ENCODE measurements at places on chromosomes 5 and 9.

DNA sequence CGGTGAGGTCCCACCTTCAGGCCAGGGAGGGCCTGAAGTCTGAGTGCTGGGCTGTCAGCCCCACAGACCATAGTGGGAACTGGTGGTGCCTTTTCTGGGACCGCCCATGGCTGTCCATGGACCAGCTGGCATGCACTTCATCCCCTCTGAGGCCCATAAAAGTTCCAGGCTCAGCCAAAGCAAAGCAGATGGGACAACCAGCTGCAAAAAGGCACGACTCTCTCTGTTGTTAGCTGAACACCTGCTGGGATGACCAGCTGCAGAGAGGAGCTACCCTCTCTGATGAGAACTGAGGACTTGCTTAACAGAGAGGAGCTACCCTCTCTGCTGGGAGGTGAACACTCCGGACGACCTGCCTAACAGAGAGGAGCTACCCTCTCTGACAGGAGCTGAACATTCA is 844.3 kb upstream of the DMAC1 start:
- no peak for DNase-seq

GRCh38 chr9:135907006-135907430 is 328 bp downstream of the CAMSAP1 start:
- DNase-seq = peak; percentile 55

- no peak for DNase-seq
Measured at GRCh38 chr5:153630546-153630945, 140.1 kb downstream of the GRIA1 start.

DNA sequence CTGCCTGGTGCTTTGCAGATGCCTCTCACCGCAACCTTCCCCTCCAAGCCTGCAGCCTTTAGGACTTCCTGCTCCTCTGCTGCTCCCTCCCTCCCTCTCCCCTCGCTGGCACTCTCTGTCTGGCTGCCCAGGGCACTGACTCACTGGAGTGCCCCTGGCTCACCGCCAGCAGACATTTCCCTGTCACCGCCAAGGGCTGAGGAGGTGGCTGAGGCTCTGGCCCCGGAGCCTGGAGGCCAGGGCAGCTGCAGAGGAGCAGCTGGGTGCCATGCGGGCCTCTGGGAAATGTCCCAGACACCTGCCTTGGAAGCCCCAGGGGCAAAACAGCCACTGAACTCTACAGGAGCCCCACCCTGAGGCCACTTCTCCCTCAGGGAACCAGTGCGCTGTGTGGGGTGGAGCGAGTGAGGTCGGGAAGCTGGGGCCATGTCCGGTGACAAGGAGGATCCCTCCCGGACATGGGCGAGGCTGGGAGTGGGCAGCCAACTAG is 53.4 kb downstream of the TENT4A start:
- no peak for DNase-seq

DNA sequence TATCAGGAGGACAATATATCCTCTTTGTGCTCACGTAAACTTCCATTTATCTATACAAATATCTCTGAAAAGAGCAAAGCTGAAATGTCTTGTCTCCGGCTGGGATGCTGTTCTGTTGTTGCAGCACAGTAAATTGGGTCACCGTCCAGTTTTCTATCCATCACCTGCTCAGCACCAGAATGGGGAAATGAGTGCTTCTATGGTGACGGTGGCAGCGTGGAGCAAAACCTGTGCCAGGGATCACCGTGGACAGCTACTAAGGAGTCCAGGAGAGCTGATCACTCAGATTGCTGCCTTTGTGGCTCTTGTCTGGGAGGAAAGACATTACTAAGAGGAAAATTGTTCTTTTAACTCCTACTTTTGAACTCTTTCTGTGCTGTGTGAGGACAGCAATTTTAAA is 531.6 kb downstream of the PSAT1 start:
- no peak for DNase-seq

- no peak for DNase-seq
Measured at GRCh38 chr5:148970876-148971275, 92.0 kb downstream of the SH3TC2 start.

DNA sequence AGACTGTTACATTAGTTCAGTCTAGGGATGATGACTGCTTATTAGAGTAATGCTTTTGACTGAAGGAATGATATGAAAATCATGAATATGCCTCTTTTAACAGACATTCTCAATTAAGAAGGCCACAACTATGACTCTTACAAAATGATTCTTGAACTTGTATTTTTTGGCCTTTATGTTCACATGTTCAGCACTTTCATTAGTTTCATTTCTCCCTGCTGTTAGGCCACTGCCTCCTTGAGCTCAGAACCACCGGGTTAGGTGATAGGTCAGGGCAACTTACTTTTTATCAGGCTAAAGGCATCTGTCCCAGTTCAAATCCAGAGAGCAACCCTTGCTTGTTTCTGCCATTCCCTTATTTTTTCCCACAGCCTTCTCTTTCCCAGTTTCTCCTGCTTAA is 235.2 kb upstream of the ELL2 start:
- DNase-seq = no peak

- DNase-seq = no peak
Measured at GRCh38 chr9:121751686-121752445, 100.4 kb downstream of the DAB2IP start.

GRCh38 chr9:137971477-137972138 is 94.0 kb downstream of the CACNA1B start:
- DNase-seq = no peak

DNA sequence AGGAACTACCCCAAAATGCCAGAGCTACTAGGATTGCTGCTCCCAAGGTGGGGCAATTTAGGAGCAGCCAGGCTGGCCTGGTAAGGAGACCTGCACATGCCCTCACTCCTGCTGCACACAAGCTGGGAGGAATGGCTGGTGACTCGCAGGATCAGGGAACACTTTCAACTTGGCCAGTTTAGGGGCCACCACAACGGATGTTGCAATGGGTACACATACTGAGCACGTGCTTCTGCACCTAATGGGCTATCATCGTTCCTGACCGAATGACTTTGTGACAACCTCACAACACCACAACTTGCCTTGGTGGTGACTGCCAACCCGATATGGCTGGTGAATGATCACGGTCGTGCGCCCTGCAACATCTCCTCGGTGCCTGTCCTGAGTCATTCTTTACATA is 172.0 kb downstream of the ROR2 start:
- DNase-seq = no peak

DNA sequence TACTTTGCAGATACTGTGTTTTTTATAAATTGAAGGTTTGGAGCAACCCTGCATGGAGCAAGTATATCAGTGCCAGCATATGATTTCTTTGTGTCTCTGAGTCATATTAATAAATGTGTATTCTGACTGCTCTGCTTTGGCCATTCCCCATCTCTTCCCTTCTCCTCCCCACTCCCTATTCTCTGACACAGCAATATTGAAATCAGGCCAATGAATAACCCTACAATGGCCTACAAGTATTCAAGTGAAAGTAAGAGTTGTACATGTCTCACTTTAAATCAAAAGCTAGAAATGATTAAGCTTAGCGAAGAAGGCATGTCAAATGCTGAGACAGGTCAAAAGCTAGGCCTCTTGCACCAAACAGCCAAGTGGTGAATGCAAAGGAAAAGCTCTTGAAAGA is 82.2 kb upstream of the TLX3 start:
- no peak for DNase-seq

DNA sequence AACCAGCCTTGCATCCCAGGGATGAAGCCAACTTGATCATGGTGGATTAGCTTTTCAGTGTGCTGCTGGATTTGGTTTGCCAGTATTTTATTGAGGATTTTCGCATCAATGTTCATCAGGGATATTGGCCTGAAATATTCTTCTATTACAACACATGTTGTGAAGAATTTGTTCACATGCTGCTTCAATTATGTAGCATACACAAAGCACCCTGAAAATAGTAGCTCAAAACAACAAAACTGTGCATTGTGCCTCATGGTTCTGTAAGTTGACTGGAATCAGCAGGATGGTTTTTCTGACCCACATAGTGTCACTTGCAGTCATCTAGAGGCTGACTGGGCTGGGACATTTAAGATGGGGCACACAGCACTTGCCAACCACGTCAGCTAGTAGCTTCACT is 193.9 kb downstream of the SYK start:
- no peak for DNase-seq

- no peak for DNase-seq
Measured at GRCh38 chr5:6701491-6701890, 11.7 kb upstream of the TENT4A start.

DNA sequence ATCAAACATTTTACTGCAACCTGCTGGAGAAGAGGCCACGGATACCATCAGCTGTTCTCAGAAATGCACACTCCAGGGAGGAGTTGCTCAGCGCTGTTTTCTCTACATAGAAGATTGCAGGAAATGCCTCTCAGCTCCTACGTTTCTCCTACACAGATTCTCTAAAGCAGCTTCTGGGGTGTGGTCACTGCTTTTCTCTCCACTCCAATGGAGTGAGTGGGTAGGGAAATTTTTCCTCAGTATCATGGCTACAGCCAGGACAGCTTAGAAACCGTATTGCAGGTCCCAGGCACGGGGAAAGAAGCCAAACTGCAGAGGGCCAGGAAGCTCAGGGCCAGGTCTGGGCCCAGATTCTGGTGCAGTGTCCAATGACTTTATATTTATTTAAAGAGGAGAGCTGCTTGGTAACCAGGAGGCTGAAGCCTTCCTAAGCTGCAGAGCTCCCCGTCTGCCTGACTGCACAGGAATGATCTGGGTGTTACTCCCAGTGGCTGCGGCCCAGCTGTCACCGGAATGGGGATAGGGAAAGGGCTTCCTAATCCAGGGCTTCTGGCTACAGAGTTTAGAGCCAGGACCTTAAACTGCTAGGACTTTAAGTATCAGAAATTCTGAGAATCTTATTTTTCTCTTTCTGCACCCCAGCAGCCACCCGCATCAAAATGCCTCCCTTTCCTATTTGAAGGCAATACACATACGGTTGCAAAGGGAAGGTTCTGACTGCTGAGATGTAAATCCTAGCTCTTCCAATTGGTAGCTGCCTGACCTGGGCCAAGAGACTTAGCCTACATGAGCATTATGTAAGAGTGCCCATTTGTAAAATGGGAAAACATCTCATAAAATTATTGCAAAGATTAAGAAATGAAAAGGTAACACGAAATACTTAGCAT is 1.4 kb upstream of the SPTAN1 start:
- no peak for DNase-seq

DNA sequence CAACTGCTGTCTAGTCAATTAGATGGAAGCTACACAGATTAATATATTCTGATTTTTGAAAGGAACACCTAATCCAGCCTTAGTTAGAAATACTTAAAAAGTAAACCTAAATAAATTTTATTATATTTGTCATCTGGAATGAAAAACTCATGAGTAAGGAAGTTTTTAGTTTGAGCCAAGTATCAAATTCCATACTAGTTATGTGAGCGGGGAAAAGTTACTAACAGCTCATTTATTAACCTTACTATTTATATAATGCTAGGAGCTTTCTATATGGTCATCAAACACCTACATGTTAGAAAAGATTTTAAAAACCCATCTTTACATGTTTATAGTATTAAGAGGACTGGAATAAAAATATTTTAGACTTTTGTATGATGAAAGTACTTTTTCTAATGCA is 41.6 kb upstream of the POU5F2 start:
- no peak for DNase-seq

GRCh38 chr9:135830496-135830895 is 76.8 kb downstream of the CAMSAP1 start:
- DNase-seq = no peak

DNA sequence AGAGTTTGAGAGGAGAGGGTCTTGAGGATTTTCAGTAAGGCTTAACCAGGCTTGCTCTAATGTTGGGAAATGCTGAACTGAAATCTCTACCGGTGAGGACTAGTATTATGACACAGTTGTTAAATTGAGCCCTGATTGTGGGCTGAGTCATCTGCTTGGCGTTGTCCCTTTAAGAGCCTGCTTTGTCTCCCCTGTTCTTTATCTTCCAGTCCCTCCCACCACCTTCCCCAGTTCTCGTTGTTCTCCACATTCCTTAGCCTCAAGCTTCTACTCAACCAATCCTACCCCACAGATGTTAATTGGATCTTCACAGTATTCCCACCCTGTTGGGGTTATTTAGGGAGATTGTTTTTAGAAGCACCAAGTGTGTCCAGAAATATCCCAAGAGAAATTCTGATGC is 57.6 kb downstream of the ANKRD55 start:
- no peak for DNase-seq

DNA sequence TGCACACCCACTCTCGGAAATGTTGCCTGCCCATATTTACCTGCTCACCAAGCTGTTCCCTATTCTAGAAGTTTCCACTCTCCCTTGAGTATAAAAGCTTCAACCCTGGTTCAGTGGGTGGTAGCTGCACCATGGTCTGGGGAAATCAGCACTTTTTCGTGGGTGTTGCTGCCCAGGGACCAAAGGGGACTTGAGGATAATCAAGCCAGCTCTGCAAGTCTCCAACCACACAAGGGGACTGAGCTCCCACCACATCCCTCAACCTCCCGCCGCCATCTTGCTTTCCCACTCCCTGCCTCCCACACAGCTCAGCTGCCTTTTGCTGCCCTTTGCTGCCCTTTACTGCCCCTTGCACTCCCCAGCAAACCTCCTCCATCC is 210.0 kb downstream of the AUH start:
- DNase-seq = no peak

DNA sequence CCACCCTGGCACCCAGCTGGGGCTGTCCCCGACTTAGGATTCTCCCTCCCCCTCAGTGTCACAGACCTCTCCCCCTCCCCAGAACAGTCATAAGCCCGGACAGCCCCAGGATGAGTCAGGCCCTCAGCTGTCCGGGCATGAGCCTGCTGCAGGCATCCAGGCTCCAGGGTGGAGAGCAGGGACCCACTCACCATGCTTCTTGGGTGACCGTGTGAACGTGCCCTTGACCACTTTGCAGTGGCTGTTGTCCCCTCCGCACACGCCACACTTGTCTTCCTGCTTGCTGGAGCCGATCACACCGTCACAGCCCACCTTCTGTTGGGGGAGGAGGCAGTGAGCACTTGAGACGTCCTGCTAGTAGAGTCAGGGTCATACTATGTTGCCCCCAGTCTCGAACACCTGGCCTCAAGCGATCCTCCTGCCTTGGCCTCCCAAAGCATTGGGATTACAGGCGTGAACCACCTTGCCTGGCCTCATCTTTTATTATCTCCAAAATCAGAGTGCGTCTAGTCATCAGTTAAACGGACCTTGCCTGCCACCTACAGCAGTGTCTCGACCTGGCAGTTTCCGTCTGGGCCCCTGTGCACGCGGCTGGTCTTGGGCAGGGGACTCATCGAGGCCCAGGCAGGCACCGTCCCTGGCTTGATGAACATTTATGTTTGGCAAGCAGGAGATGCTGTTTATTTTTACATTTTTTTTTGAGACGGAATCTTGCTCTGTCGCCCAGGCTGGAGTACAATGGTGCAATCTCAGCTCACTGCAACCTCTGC is 72.6 kb downstream of the ZNF354C start:
- DNase-seq = no peak

- no peak for DNase-seq
Measured at GRCh38 chr5:158464383-158464782, 605.4 kb upstream of the CLINT1 start.

GRCh38 chr5:103259705-103260355 is 1.3 kb downstream of the MACIR start:
- peak; percentile 17 for DNase-seq

DNA sequence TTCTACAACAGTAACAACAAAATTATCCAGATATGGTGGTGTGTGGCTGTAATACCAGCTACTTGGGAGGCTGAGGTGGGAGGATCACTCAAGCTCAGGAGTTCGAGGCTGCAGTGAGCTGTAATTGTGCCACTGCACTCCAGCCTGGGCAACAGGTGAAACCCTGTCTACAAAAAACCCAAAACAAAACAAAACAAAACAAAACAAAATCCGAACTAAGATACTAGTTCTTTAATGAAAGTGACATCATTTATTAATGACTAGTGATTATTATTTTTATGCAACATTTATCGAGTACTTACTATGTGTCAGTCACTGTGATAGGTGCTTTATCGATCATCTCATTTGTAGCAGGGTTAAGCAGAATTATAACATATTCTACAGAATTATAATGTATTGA is 196.9 kb upstream of the GDNF start:
- no peak for DNase-seq

GRCh38 chr9:107491081-107492053 is 1.8 kb upstream of the KLF4 start:
- DNase-seq = no peak

Measured in GM10248 (cell line).